Dermis lymphatic vessel endothelial cell (primary cell): ENCODE measurements at places on chromosomes 11 and 22. TPM values are rescaled to one million over a fixed set of nuclear protein-coding genes. Genes with fewer than 3 reads are reported as not detected.

ISX gene
- total RNA-seq, result not detected in 2 replicates

TMPRSS13 gene
- not detected in 2 replicates for total RNA-seq

BEST1 gene
- under 0.01 TPM in 2 replicates for total RNA-seq

PANX3 gene
- not detected in 2 replicates for total RNA-seq

OR52J3 gene
- total RNA-seq, result not detected in 2 replicates

PTGDR2 gene
- total RNA-seq, result under 0.01 TPM in 1 of 2 replicates, not detected in the other

CDPF1 gene
- 11.1 and 11.2 TPM in 2 replicates for total RNA-seq

DDX17 gene
- 291 and 453 TPM in 2 replicates for total RNA-seq

CHRDL2 gene
- total RNA-seq, result 0.77 and 1.7 TPM in 2 replicates

PMM1 gene
- total RNA-seq, result 3.0 and 3.7 TPM in 2 replicates

CRYBA4 gene
- total RNA-seq, result 0.22 TPM in 1 of 2 replicates, not detected in the other

KRTAP5-1 gene
- not detected in 2 replicates for total RNA-seq
